ENCODE measurements at places on chromosomes 5 and 9.

GRCh38 chr5:128197896-128198522 is 114.4 kb downstream of the SLC12A2 start:
- no peak for DNase-seq

- no peak for DNase-seq
Measured at GRCh38 chr5:6759401-6759800, 46.2 kb downstream of the TENT4A start.

DNA sequence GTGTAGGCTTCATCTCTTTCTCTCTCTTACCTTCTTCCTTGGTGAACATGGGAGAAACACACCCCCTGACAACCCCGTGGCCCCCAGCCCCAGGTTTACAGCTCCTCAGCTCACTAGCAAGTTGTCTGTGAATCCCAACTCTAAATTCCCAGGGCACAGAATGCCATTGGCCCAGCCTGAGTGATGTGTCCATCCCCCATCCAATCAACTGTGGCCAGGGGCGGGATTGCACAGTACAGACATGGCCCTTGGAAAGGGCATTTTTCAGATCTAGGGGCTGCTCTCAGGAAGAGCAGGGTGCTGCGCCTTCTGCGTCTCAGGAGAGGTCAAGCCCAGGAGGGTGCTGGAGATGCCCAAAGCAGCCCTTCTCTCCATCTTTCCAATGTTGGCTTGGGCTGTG is 48.2 kb upstream of the ASS1 start:
- DNase-seq: no peak

DNA sequence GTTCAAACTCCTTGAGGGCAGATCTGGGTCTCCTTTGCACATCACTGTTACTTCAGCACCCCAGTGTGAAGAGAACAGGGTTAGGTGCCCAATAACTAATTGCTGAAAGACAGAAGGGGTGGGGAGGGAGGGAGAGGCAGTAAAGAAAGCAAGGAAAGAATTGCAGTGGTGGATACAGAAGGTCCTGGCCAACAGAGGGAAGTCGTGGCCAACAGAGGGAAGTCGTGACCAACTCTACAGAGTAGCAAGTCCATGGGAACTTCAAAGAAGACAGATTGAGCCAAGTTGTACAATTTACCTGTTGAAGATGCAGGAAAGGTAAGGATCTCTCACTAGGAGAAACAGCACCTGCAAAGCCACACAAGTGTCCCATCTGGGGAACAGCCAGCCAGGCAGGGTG is 27.0 kb downstream of the CCNJL start:
- no peak for DNase-seq

- no peak for DNase-seq
Measured at GRCh38 chr9:84500826-84501225, 160.3 kb upstream of the SLC28A3 start.

DNA sequence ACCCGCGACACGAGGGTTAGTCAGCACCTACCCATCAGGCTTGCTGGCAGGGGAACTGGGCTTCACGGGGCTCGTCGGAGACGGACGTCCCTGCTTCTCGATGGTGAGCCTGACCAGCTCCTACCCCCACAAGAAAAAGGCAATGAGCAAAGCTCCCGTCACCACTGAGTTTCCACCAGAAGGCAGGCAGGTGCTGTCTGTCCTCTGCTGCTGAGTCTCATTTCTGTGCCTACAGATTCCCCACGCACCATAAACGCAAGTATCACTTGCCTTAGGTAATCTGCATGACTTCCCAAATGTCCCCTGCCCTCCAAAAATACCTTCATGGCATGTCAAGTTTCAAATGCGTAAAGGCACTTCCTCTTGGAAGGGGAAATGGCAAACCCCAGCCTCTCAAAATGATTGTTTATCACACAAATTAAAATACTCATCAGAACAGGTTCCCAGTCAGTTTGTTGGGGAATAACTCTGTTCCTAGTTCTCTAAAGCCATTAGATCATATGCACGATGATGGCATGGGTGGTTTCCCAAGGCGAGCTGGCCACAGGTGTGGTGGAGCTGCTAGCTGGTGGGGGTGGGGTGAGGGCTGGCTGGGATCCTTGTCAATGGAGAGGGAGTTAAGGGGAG is 85.0 kb downstream of the PRRT1B start:
- no peak for DNase-seq

DNA sequence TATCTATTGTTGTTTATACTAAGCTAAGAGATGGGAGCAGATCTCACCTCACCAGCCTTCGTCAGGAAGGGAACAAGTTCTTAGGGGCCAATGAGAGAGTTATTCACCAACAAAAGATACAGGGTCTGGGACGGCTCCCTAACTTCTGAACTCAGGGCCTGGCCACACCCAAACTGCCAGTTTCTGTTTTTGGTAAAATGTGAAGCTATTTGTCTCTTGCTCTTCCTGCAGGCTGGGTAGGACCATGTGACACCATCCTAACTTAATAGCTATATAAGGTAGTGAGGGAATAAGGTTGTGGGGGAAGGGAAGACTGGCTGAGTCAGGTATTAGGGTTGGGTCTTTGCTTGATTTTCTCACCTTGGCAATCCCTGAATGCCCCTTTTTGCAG is 480.5 kb downstream of the KDM4C start:
- DNase-seq: no peak

GRCh38 chr5:14503681-14504331 is 77.8 kb upstream of the OTULINL start:
- no peak for DNase-seq

DNA sequence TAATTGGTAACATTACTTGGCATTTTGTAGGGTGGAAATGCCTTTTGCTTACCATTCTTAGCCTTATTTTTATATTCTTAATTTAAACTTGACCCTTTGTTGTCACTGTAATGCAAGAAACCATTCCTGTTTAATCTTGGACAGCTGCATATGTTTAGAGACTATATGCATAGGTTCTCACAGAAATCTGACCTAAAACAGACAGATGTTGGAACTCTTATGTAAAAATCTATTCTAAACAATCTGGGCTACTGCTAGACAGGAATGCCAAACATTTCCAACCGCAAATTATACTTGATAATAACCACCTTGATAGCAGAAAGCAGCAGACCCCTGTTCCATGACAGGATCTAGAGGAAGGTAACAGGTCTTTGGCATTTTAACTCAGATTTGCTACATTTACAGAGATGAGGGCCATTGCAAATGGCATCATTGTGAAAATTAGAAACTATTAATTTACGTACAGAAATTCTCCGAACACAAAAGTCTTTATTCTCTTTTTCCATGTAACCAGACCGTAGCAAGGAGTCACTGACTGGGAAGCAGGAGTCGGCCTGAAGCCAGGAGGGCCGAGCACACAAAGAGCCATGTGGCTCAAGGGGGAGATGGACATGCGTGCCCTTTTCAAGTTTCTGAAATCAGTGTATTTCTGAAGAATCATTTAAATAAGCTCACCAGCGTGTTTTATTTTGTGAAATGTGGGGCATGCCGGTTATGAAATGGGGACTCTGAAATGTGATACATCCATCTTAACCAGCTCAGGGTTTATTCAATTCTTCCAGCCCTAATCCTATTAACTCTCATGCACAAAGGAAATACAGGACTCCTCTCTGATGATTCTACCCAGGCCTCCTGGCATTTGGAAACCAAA is 139.3 kb downstream of the AOPEP start:
- DNase-seq: peak; percentile 64
